ENCODE measurements at places on chromosomes 16 and 17.

GRCh38 chr16:27350006-27350405, 36.2 kb downstream of the IL4R start:
- no peak for DNase-seq

GRCh38 chr17:69539781-69540319, 125.4 kb downstream of the MAP2K6 start:
- no peak for DNase-seq

DNA sequence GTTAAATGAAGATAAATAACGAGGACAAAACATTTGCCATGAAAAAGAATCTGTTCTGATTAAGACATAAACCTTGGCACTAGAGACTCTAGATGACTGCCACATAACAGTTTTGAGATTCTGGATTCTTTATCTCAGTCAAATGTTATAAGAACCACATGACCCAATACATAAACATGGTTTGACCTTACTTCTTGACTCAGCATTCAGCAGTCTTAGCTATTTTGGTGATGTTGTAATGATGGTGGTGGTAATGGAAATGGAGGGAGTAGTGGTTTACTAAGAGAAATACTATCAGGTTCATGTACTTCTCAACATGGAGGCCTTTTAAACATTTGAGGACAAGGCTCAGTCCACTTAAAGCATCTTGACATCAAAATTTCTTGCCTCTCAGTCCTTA, 925.4 kb downstream of the CDH11 start:
- no peak for DNase-seq

DNA sequence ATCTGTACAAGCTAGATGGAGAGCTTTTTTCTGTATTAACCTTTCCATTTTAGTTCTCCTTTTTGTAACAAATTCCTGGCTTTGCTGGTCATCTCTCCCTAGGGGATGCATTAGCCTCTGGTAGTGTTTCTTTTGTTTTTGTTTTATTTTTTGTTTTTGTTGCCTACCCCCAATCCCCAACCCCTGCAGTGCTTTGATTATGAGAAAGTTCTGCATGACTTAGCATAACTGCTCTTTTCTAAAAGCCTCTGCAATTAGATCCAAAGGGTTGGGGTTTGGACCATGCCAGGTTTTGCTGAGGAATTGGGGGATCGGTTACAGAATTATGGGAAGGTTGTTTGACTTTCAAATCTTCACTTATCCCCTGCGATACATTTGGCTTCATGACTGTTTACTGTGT, 98.2 kb downstream of the ADAMTS18 start:
- no peak for DNase-seq

DNA sequence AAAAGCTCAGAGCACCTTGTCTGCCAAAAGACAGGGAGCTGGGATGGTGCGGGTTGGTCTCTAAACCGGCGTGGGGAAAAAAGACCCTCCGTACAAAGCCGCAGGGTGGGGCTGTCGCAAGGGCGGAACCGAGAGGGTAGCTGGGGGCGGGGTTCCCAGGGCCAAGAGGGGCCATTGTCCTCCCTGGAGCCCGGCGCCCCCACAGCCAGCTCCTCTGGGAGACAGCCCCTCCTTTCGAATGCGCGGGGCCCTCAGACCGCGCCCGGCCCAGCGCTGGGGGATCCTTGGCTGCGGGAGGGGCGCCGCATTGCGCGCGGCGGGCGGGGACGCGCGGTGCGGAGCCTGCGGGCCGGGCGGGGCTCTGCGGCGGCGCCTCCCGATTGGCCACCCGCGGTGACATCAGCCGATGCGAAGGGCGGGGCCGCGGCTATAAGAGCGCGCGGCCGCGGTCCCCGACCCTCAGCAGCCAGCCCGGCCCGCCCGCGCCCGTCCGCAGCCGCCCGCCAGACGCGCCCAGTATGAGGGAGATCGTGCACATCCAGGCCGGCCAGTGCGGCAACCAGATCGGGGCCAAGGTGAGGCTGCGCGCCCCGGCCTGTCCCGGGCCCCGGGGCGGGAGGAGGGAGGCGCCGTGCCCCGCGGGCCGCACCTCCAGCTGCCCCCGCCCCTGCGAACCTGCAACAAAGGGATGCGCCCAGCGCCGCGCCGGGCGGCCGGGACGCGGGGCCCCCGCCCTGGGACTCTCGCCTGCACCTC, at the start of gene TUBB3:
TSS of gene TUBB3 (plus strand) at position 459 of the 756 bp plus-strand sequence. CDS start at position 519, 60 bp downstream.
- DNase-seq: peak; percentile 67

- DNase-seq: no peak
These were observed 29.7 kb downstream of the MPP2 start for GRCh38 chr17:43877451-43878155.

DNA sequence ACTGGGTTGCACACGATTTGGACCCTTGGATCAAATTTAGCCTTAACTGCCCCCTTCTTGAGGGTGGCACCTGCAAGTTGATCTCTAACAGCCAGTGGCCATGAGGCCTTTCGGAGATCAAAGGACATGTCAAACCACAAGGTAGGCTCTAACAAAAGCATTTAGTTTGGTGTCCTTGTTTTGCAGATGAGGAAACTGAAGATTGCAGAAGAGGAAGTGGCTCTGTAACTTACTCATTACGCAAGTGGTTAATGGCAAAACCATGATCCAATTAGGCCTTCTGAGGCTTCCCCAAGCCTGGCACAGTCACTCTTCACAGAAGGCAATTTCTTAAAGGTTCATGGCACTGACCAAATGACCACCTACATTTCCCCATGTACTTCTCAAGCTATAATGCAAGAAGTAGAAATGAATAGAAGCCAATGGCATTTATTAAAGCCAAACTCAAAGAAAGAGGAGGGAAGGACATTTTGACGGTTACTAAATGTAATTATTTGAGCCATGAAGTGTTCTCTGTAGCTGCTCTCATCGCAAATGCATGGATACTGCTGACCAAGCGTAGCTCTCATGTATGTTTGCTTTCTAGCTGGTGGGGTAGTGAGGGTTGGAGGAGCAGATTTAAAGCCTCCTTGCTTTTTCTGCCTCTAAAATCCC, 32.8 kb upstream of the ABCC12 start:
- DNase-seq: no peak

GRCh38 chr17:46147296-46147695, 45.9 kb downstream of the KANSL1 start:
- DNase-seq: no peak

GRCh38 chr16:77298418-77299360, 99.5 kb downstream of the SYCE1L start:
- DNase-seq: no peak

DNA sequence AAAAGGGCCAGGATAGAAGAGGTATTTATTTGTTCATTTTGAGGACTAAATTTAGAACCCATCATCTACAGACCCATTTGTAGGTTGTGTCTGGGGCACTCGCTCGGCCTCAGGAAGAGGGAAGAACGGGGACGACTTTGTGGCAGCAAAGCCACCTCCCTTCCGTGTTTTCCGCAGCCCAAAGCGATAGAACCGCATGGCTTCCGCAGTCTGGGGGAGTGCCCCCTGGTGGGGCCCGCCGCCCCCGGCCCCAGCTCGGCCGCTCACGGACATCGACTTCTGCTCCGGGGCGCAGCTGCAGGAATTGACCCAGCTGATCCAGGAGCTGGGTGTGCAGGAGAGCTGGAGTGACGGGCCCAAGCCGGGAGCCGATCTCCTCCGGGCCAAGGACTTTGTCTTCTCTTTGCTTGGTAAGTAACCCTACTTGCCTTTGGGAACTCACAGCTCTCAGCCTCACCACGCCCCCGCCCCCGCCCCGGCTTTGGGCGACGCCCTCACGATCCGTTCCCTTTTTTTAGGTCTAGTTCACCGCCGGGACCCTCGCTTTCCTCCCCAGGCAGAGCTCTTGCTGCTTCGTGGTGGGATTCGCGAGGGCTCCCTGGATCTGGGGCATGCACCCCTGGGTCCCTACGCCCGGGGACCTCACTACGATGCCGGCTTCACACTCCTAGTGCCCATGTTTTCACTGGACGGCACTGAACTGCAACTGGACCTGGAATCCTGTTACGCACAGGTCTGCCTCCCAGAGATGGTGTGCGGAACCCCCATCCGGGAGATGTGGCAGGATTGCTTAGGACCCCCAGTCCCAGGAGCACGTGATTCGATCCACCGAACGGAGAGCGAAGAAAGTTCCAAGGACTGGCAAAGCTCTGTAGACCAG, 681 bp downstream of the TMEM102 start:
- DNase-seq: no peak

- no peak for DNase-seq
These were observed 78.9 kb downstream of the CMIP start for GRCh38 chr16:81523387-81524115.

Data from suprapubic skin (tissue), 4 donors.